Tracheal epithelial cell (primary cell): ENCODE measurements at places on chromosomes 4 and X. TPM values are rescaled to one million over a fixed set of nuclear protein-coding genes. Genes with fewer than 3 reads are reported as not detected.

Gene AWAT2
- total RNA-seq = not detected in 2 replicates

Gene MAGEC2
- not detected in 2 replicates for total RNA-seq

Gene GAR1
- 1.7 and 2.3 TPM in 2 replicates for total RNA-seq

Gene ZNF630
- 1.2 and 3.0 TPM in 2 replicates for total RNA-seq

Gene GPR119
- total RNA-seq = not detected in 2 replicates

Gene PPEF2
- 0.24 TPM in 1 of 2 replicates, not detected in the other for total RNA-seq

Gene NEIL3
- 1.3 and 2.2 TPM in 2 replicates for total RNA-seq

Gene VGLL1
- 0.43 and 1.4 TPM in 2 replicates for total RNA-seq

Gene PNCK
- 3.9 and 4.7 TPM in 2 replicates for total RNA-seq

Gene FATE1
- not detected in 2 replicates for total RNA-seq

Gene GATA1
- total RNA-seq = not detected in 2 replicates

Gene SHOX
- under 0.01 TPM in 1 of 2 replicates, not detected in the other for total RNA-seq

Gene ARHGAP6
- total RNA-seq = 0.21 and 0.48 TPM in 2 replicates

Gene H2BW2
- not detected in 2 replicates for total RNA-seq

Gene DCAF12L2
- 0.24 TPM in 1 of 2 replicates, not detected in the other for total RNA-seq

Gene AIMP1
- total RNA-seq = 32.3 and 39.2 TPM in 2 replicates

Gene ARR3
- total RNA-seq = not detected in 2 replicates

Gene ARL13A
- total RNA-seq = not detected in 2 replicates
